ENCODE measurements at places on chromosomes 3 and 15. TPM values are rescaled to one million over a fixed set of nuclear protein-coding genes. Genes with fewer than 3 reads are reported as not detected.

DNA sequence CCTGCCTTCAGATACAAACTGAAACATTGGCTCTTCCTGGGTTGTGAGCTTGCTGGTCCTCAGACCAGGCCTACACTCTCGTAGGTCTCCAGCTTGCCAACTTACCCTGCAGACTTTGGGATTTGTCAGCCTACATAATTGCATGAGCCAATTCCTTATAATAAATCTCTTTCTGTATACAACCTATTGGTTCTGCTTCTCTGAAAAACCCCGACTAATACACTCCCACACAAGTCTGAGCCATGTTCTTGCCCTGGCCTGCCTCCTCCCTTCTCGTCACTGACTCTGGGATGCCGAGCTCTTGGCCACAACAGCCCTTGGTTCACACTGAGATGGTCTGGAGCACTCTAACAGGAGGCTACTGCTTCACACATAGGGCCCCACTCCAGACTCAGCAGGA, 9.5 kb downstream of the CYP19A1 start:
- DNase-seq, result no peak

- DNase-seq, result no peak
Observed at GRCh38 chr3:88057630-88058305, 1.0 kb downstream of the CGGBP1 start.

DNA sequence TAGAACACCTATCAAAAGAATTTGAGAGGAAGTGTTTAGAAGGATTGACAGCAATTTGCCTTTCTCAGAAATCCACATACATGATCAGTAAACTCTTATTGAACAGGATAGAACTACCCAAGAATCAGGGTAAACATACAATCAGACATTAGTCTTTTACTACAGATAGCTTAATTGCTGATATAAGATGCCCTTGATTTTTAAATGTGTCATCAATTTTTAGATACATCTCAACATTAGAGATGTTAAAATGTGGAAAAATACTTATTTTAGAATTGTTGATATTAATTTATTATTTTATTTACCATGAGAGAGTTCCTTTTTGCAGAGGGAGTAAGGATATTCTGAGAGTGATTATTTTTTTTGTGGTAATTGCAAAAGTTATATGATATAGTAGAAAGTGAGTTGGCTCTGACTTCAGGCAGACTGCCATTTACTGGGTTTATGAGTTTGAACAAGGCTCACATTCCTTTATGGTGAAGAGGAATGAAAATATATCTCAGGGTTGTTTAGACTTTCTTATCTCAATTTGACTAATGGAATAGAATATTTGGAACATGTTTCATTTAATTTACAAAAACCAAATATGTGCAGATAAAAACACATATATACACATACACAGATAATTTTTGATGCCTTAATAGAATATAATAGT, 302.8 kb upstream of the GOLIM4 start:
- no peak for DNase-seq

- DNase-seq, result peak; percentile 66
Observed at GRCh38 chr3:72336821-72337479, 511.3 kb downstream of the SHQ1 start.

GRCh38 chr3:61561374-61562041, at the start of gene PTPRG:
Gene PTPRG, plus strand, starts transcription at chr3:61561571. Its CDS starts 717 bp downstream, at chr3:61562288.
- DNase-seq, result peak; percentile 93

The AQR gene
- 42.3 TPM for polyA plus RNA-seq

- no peak for DNase-seq
Observed at GRCh38 chr3:23629181-23629894, 176.4 kb upstream of the UBE2E1 start.

The PDZRN3 gene
- polyA plus RNA-seq, result 7.0 TPM

- DNase-seq, result peak; percentile 95
Observed at GRCh38 chr3:45167011-45167911, 21.1 kb upstream of the CDCP1 start.

GRCh38 chr15:48481802-48482201, 150.6 kb downstream of the DUT start:
- peak; percentile 22 for DNase-seq

The RTP3 gene
- polyA plus RNA-seq, result 0.16 TPM

DNA sequence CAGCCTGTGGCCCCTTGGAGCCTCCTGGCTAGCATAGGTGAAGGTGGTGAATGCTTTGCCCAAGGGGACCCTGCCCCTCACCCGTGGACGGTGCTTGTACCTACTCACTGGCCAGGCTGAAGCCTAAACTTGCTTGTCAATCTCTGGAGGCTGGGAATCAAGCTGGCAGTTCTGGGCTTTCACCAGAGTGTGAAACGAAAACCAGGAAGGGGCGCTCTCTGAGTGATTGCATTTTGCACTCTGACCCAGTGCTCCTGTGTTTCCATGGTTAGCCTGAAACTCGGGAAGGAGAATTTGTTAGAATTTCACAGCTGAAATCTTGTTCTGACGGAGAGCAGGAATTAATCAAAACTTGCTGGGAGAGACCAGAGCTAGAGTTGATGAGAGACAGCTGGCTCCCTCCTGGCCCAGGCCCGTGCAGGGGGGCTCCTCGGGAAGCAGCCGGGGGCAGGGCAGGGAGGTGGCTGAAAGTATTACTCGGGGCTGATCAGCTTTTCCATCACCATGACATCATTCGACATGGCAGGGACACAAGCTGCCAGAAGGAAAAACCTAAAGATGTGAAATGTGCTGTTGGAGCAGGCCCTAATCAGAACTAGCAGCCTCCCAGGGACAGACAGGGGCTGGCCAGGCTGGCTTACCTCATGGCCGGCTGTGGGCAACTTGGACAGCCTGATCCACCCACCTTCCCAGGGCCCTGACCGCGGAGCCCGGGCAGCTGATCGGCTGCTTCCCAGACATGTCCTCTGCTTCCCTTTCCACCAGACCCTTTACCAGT, 323.6 kb upstream of the CTDSPL start:
- DNase-seq, result no peak

DNA sequence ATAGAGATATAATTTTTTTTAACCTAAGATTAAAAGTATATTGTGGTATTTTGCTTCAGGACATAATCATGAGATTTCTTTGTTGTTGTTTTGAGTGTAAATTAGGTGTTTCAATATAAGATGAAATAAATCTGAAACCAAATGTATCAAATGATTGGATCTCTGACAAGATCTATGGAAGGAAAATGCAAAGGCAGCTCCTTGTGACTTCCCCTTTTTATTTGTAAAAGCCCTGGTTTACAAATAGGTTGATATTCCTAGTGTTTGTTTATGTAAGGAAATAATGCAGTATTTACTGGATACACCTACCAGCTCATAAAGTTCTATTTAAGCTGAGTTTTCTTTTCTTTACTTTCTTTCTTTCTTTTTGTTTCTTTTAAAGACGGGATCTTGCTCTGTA, 35.9 kb downstream of the STT3B start:
- no peak for DNase-seq

- DNase-seq, result no peak
Observed at GRCh38 chr3:185820973-185821758, 3.7 kb downstream of the IGF2BP2 start.

GRCh38 chr3:133384331-133385027, 15.4 kb upstream of the BFSP2 start:
- peak; percentile 87 for DNase-seq

- no peak for DNase-seq
Observed at GRCh38 chr3:127329631-127330285, 41.9 kb upstream of the PRR20G start.

DNA sequence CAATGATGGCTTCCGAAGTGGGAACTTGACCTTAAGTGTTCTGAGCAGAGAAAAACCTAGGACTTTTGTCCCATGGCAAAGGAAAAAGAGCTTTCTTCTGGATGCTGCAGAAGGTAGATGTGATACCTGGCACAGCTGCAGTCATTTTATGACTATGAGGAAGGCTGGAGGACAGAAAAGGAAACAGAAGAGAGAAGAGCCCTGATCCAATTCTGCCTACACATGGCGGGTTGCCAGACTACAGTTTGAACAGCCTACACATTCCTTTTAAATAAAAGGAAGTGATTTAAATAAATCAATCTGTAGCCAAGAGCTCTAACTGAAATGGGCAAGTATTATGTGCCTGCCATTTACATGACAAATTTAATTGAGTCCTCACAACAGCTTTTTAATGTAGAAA, 43.6 kb upstream of the CHRNB4 start:
- DNase-seq, result no peak

GRCh38 chr3:15384510-15385237, 42.7 kb downstream of the METTL6 start:
- no peak for DNase-seq

The EFCAB12 gene
- polyA plus RNA-seq, result 0.17 TPM

DNA sequence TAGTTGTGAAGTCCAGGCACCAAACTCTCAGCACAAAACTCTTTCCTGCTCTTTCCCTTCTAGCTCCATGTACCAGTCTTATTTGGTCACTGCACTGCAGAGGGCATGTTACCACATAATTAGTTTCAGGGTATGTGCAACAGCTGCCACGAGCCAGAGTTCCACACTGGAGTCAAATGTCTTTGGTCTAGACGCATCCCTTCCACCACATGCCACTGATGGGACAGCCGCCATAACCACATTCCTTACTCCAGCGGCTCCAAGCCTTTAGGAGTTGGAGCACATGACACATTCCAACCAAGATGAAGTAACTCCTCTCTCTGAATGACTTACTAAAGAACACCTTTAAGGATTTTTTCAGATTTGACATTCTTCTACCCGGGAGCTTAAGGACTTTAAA, 153.4 kb downstream of the ERC2 start:
- DNase-seq, result peak; percentile 51

The P3H2 gene
- 7.2 TPM for polyA plus RNA-seq

DNA sequence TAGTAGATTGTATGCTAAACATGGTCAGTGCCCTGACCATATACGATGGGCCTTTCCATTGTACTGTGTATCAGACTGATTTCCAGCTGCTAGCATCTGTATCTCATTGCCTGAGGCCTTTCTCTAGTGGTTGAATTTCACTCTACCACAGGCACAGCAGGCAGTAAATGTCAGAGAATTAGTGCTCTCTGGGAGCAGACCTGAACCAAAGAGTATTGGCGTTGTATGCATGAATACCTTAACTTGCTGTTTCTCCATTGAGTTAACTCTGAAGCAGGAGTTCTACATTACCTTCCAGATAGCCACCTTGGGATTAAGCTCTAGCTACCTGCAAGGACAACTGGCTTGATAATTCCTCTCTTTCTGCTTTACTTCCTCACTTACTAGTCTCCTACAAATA, 439.2 kb upstream of the EPHA3 start:
- DNase-seq, result no peak

The SLC9C1 gene
- 1.8 TPM for polyA plus RNA-seq

The SLC22A14 gene
- polyA plus RNA-seq, result not detected

The PCOLCE2 gene
- 17.4 TPM for polyA plus RNA-seq

GRCh38 chr3:79215286-79215685, 552.5 kb downstream of the ROBO1 start:
- DNase-seq, result no peak

- DNase-seq, result no peak
Observed at GRCh38 chr3:36428445-36428844, 48.1 kb downstream of the STAC start.

DNA sequence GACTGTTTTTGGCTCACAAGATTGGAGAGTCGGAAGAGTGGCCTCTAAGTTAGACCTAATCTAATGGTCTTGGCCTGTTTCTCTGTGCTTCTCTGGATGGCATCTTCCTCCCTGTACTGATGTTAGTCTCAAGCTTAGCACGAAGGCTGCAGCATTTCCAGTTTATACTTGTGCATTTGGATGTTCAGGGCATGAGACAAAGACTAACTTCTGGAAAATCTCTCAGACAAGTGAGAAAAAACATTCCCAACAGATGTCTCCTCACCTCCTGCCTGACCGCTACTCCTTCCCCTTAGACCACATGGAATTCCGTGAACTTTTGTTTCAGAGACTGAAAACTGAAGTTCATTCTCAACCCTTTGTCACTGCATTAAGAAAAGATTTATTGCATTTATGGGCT, 410.8 kb upstream of the MCTP2 start:
- DNase-seq, result no peak

The LRRC31 gene
- polyA plus RNA-seq, result not detected

The PATL2 gene
- polyA plus RNA-seq, result 0.10 TPM

The CATSPER2 gene
- polyA plus RNA-seq, result 1.1 TPM

- DNase-seq, result no peak
Observed at GRCh38 chr3:60657972-60658371, 593.3 kb downstream of the FHIT start.

DNA sequence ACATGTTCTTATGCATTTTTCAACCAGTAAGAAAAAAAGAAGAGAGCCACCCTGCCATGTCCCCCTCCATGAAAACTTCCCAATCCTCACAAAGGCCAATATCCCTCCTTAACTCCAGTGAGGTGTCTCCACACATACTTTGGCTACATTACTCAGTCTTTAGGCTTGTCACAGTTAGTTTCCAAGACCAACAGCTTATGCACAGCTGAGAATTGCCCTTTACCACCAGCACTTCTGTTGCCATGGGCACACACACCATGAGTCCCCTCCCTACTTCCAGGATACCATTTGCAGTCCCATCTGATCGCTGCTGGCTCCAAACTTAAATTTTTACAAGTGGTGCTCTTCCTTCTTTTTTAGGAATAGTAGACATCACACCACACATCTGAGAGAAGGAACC, 150.3 kb upstream of the STRIT1 start:
- no peak for DNase-seq

The LYZL4 gene
- not detected for polyA plus RNA-seq

DNA sequence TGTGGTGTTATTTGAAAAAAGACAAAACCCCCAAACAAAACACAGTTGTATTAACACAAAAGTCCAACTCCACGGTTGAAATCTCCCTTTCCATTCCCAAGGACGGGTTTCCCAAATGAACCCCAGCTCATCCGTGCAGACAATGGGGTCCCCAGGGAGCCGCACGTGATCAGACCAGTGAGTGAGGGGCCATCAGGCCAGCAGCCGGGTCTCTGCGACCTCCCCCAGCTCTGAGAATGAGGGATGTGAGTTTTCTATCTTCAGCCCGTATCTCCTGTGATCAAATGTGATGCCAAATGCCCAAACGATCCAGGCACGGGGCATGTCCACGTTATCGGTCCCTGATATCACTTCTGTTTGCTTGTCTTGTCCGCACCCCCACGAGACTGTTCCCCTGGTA, 138.0 kb downstream of the OPA1 start:
- DNase-seq, result no peak

The NISCH gene
- polyA plus RNA-seq, result 16.7 TPM

The ATP13A5 gene
- polyA plus RNA-seq, result not detected

- DNase-seq, result no peak
Observed at GRCh38 chr3:30502742-30503073, 103.7 kb upstream of the TGFBR2 start.

GRCh38 chr3:115986555-115987207, 363.4 kb downstream of the GAP43 start:
- peak; percentile 80 for DNase-seq

DNA sequence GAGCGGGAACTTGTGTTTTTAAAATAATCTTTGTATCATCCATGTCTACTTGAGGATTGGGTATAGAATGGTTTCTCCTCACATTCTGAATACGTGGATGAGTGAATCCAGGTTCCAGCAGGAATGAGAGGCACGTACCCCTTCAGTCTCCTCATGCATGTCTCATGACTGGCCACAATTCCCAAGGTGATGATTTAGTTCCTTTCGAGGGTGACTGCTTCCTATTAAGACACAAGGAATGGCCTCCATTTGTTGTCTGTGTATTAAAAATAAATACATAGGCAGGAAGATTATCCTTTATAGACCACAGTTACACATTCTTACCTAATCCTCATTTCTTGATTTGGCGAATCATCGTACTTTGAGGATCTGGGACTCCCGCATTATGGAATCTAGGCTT, 217.0 kb upstream of the LRIG1 start:
- no peak for DNase-seq

Data from GM23338 (cell line).